SK-N-DZ (cell line): ENCODE measurements at places on chromosomes 4 and X.

DNA sequence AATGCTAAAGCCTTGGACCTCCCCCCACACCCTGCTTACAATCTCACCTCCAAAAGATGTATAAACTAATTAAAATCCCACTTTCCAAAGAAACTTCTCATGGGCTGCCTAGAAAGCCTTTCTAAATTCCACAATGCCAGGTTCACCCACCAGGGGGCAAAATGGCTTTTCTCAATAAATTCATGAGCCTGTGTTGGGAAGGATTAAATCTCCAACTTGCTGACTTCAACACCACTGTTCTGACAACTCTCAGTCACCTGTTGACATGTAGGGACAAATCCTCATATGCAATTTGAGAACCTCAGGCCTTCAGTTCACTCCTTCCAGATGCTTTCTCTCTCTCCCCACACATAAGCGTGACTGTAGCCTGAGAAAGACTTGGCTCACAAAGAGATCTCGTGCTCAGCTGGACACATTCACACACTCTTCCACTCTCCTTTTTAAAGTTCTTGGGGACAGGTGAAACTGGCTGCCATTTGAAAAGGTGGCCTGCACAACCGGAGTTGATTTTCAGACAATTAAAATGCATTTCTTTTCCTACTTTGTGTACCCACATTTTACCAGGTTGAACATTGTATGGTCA, 88.6 kb upstream of the PRPS2 start:
- peak; percentile 1 for DNase-seq

DNA sequence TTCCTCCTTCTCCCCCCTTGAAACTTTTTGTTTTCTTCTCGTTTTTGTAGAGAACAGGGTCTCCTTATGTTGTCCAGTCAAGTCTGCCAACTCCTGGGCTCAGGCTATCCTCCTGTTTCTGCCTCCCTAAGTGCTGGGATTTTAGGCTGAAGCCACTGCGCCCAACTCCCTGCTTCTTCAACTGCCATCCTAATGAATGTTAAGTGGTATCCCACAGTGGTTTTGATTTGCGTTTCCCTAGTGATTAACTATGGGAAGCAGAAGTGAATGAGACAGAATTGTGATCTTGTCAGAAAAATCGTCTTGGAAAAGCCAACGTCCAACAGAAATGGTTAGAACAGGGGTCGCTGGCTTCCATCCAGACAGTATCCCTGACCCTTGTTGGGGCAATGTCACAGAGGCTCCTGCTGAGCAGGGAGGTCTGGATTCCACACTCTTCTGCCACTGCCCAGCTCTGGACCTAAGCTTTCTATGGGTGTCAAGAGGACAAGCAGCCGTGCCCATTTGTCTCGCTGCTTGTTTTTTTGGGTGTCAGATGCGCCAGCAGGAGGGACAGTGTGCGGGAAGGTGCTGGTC, 869 bp upstream of the ADD1 start:
- DNase-seq = no peak

- DNase-seq = no peak
These were observed 166.0 kb upstream of the HAND2 start for GRCh38 chr4:173696011-173696410.

DNA sequence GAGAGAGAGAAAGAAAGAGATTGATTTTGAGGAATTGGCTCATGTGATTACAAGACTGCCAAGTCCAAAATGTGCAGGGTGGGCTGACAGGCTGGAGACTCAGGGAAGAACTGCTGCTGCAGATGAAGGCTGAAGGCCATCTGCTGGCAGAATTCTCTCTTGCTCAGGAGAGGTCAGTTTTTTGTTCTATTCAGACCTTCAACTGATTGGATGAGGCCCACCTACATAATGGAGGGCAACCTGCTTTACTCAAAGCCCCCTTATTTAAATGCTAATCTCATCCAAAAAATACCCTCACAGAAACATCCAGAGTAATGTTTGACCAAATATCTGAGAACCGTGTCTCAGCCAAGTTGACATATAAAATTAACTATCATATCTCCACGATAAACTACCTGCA, 38.2 kb upstream of the MAMLD1 start:
- no peak for DNase-seq

DNA sequence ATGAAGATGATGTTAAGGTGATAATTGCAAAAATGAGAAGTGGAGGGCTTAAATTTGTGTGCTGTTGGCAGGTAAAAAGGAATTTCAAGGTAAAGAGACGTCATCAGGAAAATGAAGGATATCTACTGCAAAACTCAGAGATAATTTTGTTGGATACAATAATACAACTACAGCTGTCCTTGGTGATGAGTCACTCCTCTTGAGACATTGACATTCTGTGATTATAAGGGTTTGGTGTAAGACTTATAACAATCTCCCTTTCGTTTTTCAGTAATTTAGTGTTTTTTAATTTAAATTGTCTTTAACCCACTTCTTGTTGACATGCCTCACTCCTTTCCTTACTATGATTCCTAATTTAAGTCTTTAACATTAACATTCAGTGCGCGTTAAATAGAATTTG, 1074.1 kb upstream of the SLIT2 start:
- no peak for DNase-seq
